ENCODE measurements at places on chromosomes 3 and 15.
A peak's percentile ranks its signal among the peaks of the same experiment; 100 is the strongest.

GRCh38 chr3:178631950-178632349 lies 95.7 kb downstream of the KCNMB2 start:
- no peak for DNase-seq

- DNase-seq, result no peak
These were observed 99.6 kb downstream of the NEDD4 start for GRCh38 chr15:55893852-55894251.

- no peak for DNase-seq
These were observed 653 bp upstream of the WDR6 start for GRCh38 chr3:49006408-49007067.

GRCh38 chr3:58874795-58875194 lies 175.0 kb downstream of the CFAP20DC start:
- DNase-seq, result peak; percentile 26

- no peak for DNase-seq
These were observed 8.4 kb upstream of the PLA1A start for GRCh38 chr3:119589102-119589773.

DNA sequence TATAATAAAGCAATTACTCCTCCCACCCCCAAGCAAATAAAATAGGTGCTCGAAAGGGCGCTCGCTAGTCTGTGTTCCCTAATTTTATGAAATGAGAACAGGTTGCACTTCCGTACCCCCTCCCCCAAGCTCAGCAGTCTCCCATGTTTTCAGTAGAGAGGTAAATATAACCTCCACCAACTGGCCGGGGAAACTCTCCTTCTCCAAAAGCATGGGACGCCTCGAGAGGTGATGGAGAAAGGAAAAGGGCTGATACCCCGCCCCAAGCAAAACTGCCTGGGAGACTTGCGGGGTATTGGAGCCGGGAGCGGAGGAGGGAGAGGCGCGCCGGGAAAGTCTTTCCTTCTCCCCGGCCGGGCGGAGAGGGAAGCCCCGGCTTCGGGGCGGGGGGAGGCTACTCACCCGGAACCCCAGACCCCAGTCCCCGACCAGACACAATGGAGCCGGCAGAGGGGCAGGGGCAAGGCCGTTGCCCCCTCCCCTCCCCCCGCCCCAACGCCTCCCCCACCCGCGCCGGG lies 605 bp downstream of the DCUN1D1 start:
- DNase-seq, result peak; percentile 33

- no peak for DNase-seq
These were observed 26.3 kb downstream of the DPH6 start for GRCh38 chr15:35519541-35520149.

GRCh38 chr15:94580211-94580885 lies 349.0 kb downstream of the MCTP2 start:
- no peak for DNase-seq

- no peak for DNase-seq
These were observed 136.0 kb upstream of the CFAP20DC start for GRCh38 chr3:59185591-59186369.

DNA sequence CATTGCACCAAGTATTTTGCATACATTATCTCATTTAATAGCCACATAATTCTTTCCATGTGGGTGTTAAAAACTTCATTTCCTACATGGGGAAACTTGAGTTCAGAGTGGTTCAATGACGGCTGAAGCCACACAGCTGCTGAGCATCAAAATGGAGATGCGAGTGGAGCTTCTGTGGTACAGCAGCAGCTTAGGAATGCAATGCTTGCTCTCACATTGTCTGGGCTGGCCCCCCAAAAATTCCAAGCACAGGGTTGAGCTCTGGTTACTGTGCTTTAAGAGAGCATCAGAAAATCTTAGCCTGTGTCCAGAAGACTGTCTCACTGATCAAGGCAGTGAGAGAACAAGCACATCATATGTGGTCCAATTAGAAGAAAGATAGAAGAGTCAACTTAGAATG lies 57.4 kb upstream of the GADL1 start:
- no peak for DNase-seq

DNA sequence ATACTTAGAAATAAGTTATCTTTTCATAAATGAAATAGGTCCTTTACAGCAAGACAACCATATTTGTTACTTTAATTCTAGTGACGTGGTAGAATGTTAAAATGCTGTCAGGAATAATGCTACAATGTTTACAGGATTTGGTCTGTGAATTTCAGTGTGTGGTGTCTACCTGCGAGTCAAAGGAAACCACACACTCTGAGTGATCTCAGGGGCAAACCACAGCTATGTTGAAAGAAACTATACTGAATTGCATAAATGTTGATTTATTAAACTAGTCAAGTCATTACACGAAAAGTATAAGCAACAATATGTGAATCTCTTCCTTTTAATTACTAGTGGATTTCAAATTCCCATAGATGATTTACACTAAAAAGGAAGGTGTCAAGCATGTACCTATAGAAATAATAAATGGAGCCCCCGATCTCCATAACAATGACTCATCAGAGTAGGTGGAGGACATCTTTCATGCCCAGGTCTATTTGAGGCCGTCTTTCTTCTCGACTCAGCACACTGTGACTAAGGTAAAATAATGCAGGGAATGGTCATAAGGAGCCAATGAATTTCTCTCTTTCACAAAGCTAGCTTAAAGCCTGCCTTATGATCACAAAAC lies 463.0 kb downstream of the ERC2 start:
- DNase-seq, result no peak

DNA sequence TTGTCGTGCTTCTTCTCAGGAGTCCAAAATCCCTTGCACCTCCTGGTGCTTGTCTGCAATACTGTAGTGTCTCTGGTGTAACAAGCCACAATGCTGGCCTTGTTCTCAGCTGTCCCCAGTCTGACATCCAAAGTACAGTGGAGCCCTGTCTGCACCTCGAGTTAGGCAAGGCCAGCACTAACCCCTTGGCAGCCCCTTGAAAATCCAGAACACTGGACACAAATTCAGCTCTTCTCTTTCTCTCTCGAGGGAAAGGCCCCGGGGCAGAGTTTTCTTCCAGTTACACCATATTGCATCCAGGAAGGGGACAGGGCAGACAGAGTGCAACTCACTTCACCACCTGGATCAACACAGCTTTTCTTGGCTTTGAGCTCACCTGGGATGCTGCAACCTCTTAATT lies 91.3 kb upstream of the ATP10A start:
- no peak for DNase-seq

GRCh38 chr3:7790141-7790540 lies 711.5 kb upstream of the LMCD1 start:
- DNase-seq, result no peak

GRCh38 chr3:127112796-127113570 lies 79.9 kb upstream of the PRR23E start:
- no peak for DNase-seq

DNA sequence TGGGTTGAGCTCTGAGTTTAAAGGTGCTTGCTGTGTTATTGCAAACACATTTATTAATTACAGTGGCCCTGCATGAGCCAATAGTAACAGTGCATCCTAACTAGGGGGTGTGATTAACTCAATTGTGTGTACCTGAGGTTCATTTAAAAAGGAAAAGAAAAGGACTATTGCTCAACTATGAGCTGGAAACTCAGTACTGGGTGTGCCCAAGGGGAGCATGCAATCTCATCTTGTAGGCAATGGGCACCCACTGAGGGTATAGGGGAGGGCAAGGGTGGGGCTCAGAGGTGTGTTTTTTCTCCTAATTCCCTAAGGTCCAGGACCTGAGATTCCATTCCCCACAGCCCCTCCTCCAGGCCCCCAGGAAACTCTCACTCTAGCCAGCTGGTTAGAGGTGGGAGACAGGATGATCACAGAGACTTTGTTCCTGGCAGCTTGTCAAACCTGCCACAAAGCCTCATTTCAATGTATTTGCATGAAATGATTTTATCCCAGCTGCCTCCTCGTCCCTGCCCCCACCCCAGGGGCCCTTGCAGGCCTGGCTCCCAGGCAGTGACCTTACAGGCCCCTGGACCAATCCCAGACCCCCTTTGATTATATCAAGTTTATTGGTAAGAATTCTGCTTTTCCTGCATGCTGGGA lies 220.7 kb downstream of the TBC1D2B start:
- no peak for DNase-seq

- DNase-seq, result no peak
These were observed 301.8 kb upstream of the PDZRN3 start for GRCh38 chr3:73926360-73927202.

- no peak for DNase-seq
These were observed 12.7 kb upstream of the CFAP100 start for GRCh38 chr3:126381966-126382365.

GRCh38 chr3:190044974-190045373 lies 75.7 kb downstream of the P3H2 start:
- no peak for DNase-seq

DNA sequence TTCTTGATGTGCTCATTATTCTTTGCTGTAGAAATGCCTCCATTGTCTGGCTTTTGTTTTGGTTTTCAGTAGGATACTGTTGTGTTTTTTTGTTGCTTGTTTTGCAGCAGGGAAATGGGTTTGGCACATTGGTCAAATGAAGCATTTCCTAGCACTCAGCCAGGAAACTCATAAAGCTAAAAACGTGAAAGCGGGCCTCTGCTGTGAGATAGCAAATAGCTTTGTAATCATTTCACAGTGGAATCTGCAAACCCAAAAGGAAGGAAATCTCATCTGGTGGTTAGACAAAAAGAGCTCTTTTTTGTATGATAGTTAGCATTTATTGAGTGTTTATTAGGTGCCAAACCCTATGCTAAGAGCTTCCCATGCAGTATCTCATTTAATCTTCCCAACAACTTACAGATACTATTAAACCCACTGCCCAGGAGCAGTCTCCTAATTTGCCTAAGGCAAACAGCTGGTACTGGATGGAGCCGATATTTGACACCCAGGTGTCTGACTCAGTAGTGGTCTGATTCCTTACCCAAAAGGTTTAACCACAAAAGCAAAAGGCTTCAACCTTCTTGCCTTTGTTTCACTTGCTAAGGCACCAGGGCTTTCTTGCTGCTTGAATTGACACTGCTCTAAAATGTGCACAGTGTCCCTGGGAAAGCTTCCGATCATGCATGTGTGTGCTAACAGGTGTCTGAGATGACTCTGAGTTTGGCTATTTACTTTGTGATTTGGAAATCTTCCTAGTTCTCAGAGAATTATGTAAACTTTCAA lies 527.9 kb upstream of the MDFIC2 start:
- no peak for DNase-seq

GRCh38 chr3:43769097-43769884 lies 78.6 kb downstream of the ABHD5 start:
- peak; percentile 87 for DNase-seq

- peak; percentile 48 for DNase-seq
These were observed 1.4 kb downstream of the GJD2 start for GRCh38 chr15:34753236-34753894.

DNA sequence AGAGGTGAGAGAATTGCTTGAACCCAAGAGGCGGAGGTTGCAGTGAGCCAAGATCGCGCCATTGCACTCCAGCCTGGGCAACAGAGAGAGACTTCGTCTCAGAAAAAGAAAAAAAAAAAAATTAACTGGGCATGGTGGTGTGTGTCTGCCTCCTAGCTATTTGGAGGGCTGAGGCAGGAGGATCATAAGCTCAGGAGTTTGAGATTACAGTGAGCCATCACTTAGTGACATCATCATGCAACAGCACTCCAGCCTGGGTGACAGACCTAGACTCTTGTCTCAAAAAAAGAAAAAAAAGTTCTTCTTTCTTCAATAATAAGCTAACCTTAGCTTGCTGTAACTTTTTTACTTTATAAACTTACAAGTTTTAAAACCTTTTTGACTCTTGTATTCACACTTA lies 99.8 kb downstream of the SLMAP start:
- no peak for DNase-seq

DNA sequence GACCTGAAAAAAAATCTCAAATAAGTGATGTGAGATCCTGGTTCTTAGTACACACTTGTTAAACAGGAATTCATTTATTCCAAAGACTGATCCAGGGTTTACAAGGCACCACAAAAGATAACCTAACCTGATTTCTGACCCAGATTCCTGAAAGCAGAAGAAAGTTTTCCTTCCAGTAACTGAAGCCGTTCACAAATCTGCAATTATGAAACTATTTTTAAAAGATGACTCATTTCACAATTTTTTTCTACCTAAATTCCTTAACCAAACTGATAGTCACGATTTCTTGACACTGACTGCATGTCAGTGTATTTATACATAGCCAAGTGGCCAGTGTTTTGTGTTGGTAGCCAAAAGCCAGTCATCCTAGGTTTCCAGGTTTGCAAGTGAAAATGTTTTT lies 17.1 kb downstream of the SLC9A9 start:
- no peak for DNase-seq

DNA sequence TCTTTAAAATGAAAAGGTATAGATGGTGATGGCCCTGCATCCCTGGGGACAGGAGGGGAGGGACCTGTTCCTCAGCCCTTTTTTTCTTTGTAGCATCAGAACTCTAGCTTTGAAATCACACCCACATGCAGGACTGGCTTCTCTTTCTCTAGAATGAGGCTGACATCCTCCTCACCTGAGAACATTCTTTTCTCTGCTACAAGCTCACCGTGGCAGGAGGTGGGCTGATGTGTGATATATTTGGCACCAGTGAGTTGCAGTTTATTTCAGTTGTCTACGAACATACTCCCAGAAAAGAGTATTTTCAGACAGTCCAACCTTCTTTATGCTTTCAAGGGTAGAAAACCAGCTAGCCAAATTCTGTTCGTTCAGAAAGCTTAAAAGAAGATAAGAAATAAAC lies 43.6 kb upstream of the RARB start:
- no peak for DNase-seq

- no peak for DNase-seq
These were observed 984 bp upstream of the RPP25 start for GRCh38 chr15:74957476-74958035.

DNA sequence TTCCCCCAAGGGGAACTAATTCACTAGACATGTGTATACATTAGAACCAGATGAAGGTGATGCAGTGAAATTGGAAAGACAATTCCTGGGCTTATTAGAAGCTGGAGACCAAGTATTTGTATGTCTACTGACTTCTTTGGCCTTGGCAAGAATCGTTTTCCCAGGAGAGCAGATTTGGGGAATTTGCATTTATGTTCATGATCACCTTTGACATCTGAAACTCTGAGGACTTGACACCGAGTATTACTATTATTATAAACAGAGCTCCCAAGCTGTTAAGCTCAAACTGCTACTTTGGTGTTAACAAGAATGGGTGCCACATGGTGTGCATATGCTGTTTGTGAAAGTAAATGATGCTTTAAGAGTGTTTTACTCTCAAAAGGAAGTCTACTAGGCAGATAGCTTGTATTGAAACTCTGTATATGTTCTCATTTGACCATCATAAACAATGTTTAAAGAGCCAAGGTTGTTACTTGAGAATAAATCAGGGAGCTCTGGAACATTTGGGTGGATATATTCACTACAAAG lies 519.8 kb upstream of the GOLIM4 start:
- no peak for DNase-seq

All from H54 (cell line).